ENCODE measurements at places on chromosomes 2 and 18. TPM values are rescaled to one million over a fixed set of nuclear protein-coding genes. Genes with fewer than 3 reads are reported as not detected.

Gene GALNT13
- polyA plus RNA-seq = 2.2 TPM

Gene ATP6V1B1
- not detected for polyA plus RNA-seq

Gene CABYR
- polyA plus RNA-seq = 2.6 TPM

Gene IL36B
- not detected for polyA plus RNA-seq

Gene EN1
- not detected for polyA plus RNA-seq

Gene KRTCAP3
- polyA plus RNA-seq = 4.9 TPM

Gene LHCGR
- polyA plus RNA-seq = 0.51 TPM

Gene CDK5R2
- 0.22 TPM for polyA plus RNA-seq

Gene ELOA2
- 0.32 TPM for polyA plus RNA-seq

Gene SIX3
- polyA plus RNA-seq = not detected

Gene HOXD12
- not detected for polyA plus RNA-seq

Gene RTKN
- polyA plus RNA-seq = 61.7 TPM

Gene RAB17
- polyA plus RNA-seq = 3.1 TPM

Gene ASB18
- polyA plus RNA-seq = 0.70 TPM

Gene CHRNG
- 0.37 TPM for polyA plus RNA-seq

Gene AFF3
- 12.0 TPM for polyA plus RNA-seq

Gene GALM
- polyA plus RNA-seq = 47.4 TPM
